ENCODE measurements at places on chromosomes 12 and 14.

GRCh38 chr12:14643251-14643650, 53.1 kb downstream of the GUCY2C start:
- no peak for DNase-seq

- DNase-seq: no peak
Measured at GRCh38 chr12:89933911-89934310, 225.3 kb upstream of the ATP2B1 start.

- DNase-seq: no peak
Measured at GRCh38 chr12:68206446-68206845, 19.2 kb downstream of the IL26 start.

- DNase-seq: no peak
Measured at GRCh38 chr14:96393071-96393691, 1.3 kb downstream of the AK7 start.

GRCh38 chr12:47725893-47726292, 603 bp upstream of the ENDOU start:
- no peak for DNase-seq

- DNase-seq: no peak
Measured at GRCh38 chr12:57145460-57146059, 1.9 kb downstream of the LRP1-AS start.

DNA sequence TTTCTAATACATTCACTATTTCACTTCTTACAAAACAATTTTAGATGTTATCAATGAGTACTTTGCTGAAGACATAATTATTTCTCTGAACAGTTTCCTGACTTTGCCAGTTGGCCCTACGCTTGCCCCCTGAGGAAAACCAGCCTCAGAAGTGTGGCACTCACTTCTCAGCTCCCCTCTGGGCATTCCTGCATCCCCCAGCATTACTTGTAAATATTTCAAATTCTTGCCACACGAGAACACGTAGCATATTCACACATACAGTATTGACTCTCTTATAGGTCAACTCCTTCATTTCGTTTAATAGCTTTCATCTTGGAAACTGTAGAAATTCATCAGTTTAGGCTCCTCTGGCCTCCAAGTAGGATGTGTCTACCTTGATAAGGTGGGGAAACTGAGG, 65.2 kb downstream of the OTX2 start:
- no peak for DNase-seq

DNA sequence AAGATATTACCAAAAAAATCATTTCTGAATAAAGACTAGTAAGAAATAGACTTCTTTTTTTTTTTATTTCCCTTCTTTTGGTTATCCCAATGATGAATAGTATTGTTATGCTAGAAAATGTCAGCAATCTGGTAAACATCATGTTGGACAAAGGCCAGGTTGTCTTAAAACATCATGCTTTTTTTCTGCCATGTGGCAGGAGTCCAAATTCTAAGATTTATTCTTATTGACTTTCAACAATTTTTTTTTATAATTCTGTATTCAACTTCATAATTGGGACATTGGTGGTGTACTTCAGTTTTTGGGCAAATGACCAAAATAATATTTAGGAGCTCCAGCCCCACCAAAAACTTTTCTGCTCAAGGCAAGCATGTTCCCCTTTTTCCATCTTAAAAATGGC, 10.5 kb downstream of the DCN start:
- no peak for DNase-seq

- DNase-seq: no peak
Measured at GRCh38 chr12:94779485-94779884, 129.1 kb upstream of the TMCC3 start.

DNA sequence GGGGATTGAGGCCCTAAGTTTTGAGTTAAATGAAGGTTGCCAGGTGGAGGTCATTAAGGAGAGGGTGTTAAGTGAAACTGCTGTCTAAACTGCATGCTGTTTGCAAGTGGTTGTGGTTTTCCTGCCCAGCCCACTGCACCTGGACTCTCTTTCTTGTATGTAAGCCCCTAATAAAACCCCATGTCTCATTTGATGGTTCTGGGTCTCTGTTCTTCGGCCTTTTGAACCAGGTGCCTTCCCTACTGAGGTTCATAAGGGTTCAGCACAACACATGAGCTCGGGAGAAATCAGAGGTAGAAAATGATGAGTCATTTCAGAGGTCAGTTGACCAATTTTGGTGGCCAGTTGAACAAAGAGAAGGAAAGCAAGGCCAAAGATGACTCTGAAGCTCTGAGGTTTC, 382.5 kb downstream of the RPS29 start:
- no peak for DNase-seq

- DNase-seq: no peak
Measured at GRCh38 chr14:24399447-24399822, 632 bp downstream of the NYNRIN start.

DNA sequence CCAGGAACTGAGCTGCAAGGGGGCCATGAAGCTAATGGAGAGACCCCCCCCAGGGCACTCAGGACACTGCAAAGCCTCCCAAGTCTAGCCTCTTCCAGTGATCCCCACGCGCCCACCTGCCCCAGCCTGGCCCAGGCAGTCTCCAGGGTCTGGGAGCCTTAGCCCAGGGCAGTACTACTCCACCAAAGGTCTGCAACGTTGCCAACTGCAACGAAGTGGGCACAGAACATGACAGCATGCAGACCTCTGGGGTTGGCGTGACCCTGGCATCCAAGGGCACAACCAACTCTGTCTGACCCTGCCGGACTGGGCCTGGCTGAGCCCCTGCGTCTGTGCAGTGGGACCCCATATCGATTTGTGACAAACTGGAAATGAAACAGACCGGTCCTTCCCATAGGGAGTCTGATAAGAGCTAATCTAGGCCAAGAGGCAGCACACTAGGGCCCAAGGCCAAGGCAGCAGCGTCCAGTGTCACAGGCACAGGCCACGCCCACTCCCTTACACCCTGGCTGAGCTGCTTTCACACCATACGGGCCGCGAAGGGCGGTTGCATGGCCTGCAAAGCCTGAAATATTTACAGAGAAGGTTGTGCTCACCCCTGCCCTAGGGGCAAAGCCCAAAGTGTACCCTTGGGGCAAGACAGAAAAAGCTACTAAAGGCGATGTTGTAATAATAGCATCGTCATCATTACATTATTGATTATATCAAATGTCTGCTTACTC, 76.7 kb downstream of the NCOR2 start:
- DNase-seq: no peak

GRCh38 chr12:52861511-52861910, 12.7 kb upstream of the KRT78 start:
- no peak for DNase-seq

DNA sequence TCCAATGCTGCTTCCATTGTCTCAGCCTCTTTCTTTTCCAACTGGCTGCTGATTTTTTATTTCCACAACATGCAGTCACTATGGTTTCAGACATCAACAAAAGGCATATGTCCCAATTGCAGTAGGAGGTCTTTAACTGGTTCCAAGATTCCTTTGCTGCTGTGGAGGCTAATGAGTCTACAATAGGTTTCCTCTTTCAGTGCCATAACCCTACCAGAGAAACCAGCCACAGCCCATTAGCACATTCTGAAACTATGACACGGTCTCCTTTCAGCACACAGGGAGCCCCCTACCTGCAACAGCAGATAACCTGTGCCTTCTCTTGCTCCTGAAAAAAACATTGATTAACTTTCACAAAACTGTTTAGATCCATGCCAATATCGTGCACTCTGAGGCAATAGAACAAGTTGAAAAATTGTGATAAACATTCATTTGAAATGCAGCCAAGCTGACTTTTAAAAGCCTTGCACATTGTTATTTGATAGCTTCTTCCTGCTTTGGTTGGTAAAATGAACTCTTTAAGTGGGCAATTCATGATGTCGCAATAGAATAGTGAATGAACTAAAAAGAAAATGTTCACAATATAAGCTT, 32.4 kb downstream of the PLEKHG7 start:
- no peak for DNase-seq

DNA sequence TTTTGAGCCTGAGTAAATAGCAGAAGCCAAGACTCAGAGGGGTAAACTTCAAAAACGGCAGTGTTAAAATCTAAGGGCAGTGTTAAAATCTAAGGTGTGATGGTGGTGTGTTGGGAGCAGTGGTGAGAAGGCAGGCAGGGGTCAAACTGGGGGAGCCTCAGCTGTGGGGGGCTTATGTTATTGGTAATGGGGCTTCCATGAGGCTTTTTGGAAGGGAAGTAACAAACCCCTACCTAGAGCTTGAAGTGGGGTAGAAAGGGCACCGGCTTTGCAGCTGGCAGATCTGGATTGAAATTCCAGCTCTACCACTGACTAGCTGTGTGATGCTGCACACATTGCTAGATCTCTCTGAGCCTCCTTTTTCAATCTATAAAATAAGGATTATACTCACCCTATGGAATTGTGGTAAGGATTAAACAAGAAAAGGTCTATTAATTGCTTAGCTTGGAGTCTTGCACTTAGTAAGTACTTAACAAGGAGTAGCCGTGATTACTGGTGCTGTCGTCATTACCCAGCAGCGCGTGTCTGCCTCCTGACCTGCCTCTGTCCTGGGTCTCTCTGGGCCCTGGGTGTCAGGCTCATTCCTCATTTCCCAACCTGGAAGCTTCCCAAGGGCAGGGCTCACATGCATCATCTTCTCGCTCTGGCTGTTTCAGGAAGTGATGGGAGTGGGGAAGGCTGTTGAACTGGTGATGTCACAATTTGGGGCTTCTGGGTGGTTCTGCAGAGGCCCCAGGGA, 18.5 kb upstream of the KRT80 start:
- DNase-seq: no peak

GRCh38 chr12:85310456-85311076, 30.5 kb downstream of the ALX1 start:
- no peak for DNase-seq

DNA sequence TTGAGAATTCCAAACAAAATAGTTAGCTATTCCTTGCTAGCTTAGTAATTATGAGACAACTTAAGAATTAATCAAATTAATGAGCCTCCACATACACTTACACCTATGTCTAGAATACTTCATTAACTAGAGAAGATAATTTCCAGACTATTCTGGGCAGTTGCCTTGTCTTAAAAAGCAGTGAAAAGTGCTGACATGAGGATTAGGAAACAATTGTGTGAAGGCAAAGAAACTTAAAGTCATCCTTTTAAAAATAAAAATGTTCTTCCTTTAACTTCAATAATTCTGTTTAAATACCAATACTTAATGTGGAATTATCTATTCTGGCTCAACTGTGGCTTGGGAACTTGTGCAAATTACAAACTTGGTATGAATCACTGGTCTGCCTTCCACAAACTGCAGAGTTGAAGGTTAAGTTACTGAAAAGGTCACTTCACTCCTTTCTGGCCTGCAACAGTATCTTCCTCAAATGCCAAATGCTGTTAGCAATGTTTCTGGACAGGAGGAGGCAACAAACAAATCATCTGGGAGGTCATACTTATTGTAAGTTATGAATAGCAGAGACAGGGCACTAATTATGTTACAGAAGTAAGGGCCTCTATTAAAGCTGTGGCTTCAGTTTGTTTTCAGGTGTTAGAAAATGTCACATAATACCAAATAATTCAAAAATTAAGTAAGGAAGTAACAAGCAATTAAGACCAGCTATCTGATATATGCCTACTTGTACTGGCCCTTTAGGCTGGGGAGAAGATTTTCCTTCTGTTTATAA, 19.2 kb downstream of the PPTC7 start:
- no peak for DNase-seq

DNA sequence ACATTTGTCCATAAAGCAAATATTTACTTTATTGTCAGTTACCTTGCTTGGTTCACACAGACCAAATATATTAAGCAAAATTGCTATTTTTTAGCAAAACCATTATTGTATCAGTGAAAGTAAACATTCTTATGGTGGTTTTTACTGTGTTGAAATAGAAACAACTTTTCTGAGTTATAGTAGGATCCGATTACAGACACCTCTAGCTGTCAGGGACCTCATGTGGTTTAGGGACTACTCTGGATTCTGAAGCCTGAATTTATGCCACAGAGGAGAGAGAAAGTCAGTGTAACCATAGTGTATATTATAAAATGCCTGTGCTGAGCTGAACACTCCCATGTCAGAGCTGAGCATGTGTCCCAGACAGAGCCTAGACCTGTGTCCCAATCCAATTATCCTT, 287.5 kb downstream of the FLRT2 start:
- no peak for DNase-seq

DNA sequence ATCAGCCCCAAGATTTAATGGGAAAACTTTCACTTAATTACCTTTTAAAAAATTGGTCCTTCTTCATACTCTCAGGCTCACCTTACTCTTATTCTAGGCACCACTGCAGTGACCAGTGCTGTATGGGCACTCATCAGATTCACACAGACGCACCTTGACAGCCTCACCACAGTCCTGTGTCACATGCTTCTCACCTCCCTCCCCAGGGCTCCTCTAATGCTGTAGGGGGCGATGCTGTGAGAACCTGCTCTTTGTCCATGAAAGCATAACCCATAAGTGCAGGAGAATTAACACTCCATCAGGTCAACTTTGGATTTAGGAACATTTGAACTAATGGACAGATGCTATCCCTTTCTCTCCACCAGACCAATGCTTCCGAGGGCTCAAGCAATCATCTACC, 13.9 kb upstream of the PPP4R3A start:
- no peak for DNase-seq

DNA sequence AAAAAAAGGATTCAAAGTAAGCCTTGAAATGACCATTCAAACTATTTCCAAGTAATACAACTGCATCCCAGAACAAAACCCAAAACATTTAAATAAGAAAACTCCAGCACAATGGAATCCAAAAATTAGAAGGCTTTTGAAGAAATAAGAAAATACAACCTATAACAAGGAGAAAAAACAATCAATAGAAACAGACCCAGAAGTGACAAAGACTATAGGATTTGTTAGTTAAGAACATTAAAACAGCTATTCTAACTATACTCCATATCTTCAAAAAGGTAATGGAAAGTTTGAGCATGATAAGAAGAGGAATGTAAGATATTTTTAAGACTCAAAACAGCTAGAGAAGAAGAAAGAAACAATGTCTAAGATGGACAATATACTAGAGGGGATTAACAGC, 39.3 kb upstream of the SRP54 start:
- no peak for DNase-seq

- no peak for DNase-seq
Measured at GRCh38 chr12:130587966-130588365, 128.1 kb downstream of the RIMBP2 start.

GRCh38 chr14:104254735-104255400, 116.5 kb downstream of the KIF26A start:
- no peak for DNase-seq

- DNase-seq: no peak
Measured at GRCh38 chr14:100899884-100900771, 3.4 kb downstream of the RTL1 start.

All from effector CD8-positive, alpha-beta T cell (primary cell).